ENCODE measurements at places on chromosomes 16 and 17.

- no peak for DNase-seq
Observed at GRCh38 chr17:3960764-3961163, 3.5 kb downstream of the ATP2A3 start.

- no peak for DNase-seq
Observed at GRCh38 chr17:44084131-44084538, 13.6 kb downstream of the G6PC3 start.

DNA sequence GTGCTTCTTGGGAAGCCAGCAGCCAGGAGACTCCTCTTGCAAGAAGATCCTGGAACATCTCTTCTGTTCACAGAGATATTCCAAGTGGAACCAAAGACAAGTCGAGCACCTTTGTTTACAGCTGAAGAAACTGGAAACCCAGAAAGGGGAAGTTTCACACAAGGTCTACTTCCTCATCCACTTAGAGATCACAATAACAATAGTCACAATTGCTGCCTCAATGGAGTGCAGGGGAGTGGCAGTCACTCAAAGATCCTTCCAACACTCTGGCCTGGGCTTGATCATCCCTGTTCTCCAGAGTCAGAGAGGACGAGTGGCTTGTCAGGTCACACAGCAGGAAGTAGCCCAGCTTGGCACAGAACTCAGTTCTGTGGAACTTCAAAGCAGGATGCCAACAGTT, 46.9 kb upstream of the SIAH1 start:
- DNase-seq, result no peak

DNA sequence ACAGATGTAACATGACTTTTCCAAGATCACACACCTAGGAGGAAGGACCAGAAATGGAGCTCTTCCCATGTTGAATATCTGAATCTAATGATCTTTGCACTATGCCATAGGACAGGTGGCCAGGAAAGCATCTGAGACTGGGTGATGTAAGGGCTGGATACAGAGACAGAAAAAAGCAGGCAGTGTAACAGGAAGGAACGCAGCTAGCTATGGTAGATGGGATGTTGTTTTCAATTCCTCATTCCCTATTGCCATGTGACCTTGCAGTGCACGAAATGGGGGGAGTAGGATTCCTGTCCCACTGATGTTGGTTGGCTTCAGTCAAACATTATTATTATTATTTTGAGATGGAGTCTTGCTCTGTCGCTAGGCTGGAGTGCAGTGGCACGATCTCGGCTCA, 3.7 kb upstream of the NPIPB15 start:
- DNase-seq, result no peak

DNA sequence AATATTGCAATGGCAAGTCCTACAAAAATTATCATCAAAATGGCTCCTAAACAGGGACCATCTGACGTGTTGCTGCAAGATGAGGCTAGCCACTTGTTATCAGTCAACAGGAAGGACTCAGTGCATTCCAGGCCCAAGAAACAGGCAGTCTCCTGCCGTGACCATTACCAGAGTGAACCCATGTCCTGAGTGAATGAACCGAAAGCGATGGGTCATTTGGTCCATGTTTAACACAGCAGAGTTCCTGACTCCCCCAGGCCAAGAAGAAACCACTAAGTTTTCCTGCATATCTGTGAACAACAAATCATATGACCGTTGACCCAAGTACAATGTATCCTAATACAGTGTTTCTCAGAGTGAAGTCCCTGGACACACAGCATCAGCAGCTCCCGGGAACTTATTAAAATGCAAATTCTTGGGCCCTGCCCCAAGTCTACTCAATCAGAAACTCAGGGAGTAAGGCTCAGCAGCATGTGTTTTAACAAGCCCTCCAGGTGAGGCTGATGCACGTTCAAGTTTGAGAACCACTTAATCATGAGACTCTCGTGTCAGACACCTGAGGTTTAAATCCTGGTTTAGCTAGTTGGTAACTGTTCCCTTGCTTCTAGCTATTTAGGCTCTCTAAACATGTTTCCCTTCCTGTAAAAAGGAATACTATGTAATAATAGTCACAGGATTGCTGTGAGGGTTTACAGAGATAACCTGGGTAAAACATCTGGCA, 429.4 kb upstream of the MAF start:
- DNase-seq, result no peak

DNA sequence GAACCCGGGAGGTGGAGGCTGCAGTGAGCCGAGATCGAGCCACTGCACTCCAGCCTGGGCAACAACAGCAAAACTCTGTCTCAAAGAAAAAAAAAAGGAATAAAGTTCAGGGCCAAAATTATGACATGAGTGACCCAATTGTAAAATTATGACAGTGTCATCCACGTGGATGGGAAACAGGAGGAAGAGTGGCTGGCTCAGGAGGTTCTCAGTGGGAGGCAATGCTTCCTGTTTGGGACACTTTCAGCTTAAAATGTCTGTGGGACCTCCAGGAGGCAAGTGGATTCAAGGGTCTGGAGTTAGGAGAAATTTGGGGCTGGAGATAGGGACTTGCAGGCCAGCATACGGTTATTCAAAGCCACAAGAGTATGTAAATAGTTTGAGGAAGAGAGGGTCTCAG, 8.0 kb upstream of the STX4 start:
- DNase-seq, result no peak

- DNase-seq, result no peak
Observed at GRCh38 chr16:3065742-3066439, 451 bp downstream of the IL32 start.
